Fibroblast of villous mesenchyme (primary cell): ENCODE measurements at places on chromosomes 11 and 22. TPM values are rescaled to one million over a fixed set of nuclear protein-coding genes. Genes with fewer than 3 reads are reported as not detected.
A peak's percentile ranks its signal among the peaks of the same experiment; 100 is the strongest.

DNA sequence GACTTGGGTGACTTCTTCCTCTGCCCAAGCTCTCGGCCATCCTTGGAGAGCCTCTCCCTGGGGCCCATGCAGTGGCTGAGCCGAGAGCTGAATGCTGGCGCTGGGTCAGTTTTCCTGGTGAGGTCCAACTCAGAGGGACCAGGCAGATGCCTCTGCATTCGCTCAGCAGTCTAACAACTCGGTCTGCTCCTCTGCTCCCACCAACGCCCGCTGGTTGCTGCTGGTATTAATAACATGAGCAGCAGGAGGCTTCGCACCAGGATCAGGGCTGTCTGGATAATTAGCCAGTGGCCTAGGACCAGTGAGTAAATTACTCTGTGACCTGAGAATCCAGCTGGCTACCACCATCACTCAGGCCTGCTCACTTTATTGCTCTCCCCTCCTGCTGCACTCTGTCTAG, 77.7 kb upstream of the FAM181B start:
- DNase-seq = no peak

DNA sequence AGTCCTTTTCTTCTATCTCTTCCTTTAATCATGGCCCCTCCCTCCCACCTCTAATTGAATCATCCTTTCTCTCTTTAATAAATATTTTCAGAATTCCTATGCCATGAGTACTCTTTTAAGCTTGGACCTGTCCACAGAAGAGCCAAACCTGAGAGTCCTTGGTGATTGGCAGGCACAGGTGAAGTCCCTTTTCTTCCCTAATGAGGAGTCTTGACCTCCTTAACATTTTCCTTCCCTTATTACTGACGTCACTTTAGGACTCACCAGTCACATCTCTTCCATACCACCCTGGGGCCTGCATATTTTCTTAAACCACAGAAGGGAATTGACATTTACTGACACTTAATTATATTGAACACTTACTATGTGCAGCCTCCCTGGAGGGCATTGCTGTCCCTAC, 41.0 kb upstream of the RASSF10 start:
- DNase-seq = no peak

- no peak for DNase-seq
These were observed 17.9 kb downstream of the STX3 start for GRCh38 chr11:59773083-59773440.

DNA sequence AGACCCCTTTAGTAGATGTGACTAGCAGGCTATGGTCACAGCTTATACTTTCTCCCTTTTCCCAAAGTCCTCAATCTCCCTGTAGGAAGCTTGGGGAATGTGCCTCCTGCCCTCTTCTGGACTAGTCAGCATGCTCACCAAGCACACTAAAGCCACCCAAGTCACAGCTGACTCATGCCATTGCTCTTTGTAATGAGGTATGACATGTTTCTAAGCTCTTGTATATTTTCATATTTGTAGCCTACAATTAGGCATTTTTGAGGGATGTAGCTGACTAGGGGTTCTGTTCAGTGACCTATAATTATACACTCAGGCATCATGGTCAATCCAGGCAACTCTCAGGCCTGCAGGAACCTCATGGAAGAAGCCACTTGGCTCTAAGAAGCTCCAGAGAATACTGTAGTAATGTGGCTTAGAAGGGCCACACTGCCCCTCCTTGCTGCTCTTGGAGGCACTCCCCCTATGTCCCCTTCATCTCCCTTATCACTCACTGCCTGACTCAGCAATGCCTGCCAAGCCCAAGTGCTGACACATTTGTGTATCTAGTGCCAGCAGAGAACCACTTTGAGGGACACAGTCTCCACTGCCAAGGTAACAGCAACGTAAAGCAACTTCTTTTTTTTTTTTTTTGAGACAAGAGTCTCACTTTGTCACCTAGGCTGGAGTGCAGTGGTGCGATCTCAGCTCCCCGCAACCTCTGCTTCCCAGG, 86.2 kb downstream of the RPL27A start:
- DNase-seq = peak; percentile 71

DNA sequence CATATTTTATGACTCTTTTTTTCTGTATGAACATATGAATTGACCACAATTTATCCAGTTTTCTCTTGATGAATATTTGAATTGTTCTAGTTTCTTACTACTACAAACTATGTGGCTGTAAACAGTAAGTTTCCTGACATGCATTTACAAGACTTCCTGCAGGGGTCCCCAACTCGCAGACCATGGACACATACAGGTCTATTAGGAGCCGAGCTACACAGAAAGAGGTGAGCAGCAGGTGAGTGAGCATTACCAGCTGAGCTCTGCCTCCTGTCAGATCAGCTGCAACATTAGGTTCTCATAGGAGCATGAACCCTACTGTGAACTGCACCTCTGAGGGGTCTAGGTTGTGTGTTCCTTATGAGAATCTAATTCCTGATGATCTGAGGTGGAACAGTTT, 379.4 kb downstream of the DYNC2H1 start:
- no peak for DNase-seq

MIOX gene
- total RNA-seq = 0.32 TPM in 1 of 2 replicates, not detected in the other

GRCh38 chr11:28517621-28518020, 409.4 kb downstream of the METTL15 start:
- DNase-seq = no peak

TCN1 gene
- total RNA-seq = not detected in 2 replicates

SLC1A2 gene
- 18.7 and 23.7 TPM in 2 replicates for total RNA-seq

- DNase-seq = no peak
These were observed 9.0 kb downstream of the CSNK2A3 start for GRCh38 chr11:11344045-11344444.

FREY1 gene
- total RNA-seq = 0.43 and 0.64 TPM in 2 replicates

- no peak for DNase-seq
These were observed 119.5 kb upstream of the GRIA4 start for GRCh38 chr11:105490333-105490732.

DNA sequence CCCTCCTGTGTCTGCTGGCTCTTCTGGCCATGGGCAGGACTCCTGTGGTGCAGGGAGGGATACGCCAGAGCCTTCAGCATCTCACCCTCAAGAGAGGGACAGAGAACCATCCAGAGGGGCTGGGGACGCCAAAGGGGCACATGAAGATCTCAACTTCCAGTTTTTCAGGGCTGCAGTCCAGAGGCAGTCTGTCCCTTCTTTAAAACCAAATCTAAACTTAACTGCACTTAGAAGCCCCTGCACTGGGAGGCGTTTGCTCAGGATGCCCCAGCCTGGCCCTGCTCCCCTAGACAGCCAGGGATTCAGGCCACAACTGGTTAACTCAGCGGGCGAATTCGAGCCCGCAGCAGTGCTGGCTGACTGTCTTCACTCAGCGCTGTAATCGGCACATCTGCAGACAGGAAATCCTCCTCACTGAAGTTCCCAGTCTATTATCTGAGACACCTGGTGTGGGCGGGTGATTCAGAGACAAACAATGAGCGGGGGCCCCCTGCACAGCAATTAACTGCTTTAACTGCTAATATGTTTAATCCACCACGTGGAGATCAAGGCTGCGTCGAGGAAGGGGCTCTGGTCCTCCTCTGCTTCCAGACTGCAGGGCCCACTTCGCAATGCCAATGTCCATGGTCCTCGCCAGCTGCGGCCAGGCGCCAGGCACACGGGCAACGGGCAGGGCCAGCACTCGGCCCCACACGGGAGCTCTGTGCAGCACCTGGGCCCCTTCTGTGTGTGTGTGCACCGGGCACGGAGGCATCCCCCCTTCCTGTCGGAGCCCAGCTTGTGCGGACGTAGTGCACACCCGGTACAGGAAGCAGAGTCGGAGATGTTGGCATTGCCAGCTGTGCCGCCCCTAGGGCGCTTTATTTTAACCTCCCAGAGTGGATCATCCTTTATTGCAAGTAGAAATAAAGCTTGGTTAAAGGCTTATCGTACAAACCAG, 36.9 kb upstream of the GNB1L start:
- peak; percentile 90 for DNase-seq

E2F8 gene
- total RNA-seq = 0.64 and 2.2 TPM in 2 replicates

- DNase-seq = no peak
These were observed 756 bp downstream of the CLNS1A start for GRCh38 chr11:77636731-77637344.

DNA sequence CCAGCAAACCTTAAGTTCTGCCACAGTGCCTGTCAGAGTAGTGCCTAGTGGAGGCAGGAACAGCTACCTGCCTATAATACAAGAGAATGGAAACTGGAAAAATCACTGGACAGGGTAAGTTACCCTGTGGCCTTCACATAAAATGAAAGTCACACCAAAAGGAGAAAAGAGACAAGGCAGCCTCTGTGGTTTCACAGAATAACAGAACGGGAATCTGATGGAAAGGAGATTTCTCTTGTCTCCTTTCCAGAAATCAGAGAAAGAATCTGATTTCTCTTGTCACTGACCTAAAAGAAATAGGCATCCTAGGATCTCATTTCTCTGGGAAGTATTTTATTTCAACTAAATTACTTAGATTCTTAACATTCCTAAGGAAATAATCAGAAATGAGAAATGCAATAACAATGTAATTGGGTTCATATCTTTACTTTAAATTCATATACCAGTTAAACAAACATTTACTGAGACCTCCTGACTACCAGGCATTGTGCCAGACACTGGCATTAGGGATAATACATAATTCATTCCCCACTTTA, 41.6 kb downstream of the PRCP start:
- DNase-seq = peak; percentile 34

GRCh38 chr22:38777087-38777671, 16.8 kb downstream of the DNAL4 start:
- DNase-seq = no peak

- no peak for DNase-seq
These were observed 12.1 kb downstream of the SERGEF start for GRCh38 chr11:18000760-18001159.

DNA sequence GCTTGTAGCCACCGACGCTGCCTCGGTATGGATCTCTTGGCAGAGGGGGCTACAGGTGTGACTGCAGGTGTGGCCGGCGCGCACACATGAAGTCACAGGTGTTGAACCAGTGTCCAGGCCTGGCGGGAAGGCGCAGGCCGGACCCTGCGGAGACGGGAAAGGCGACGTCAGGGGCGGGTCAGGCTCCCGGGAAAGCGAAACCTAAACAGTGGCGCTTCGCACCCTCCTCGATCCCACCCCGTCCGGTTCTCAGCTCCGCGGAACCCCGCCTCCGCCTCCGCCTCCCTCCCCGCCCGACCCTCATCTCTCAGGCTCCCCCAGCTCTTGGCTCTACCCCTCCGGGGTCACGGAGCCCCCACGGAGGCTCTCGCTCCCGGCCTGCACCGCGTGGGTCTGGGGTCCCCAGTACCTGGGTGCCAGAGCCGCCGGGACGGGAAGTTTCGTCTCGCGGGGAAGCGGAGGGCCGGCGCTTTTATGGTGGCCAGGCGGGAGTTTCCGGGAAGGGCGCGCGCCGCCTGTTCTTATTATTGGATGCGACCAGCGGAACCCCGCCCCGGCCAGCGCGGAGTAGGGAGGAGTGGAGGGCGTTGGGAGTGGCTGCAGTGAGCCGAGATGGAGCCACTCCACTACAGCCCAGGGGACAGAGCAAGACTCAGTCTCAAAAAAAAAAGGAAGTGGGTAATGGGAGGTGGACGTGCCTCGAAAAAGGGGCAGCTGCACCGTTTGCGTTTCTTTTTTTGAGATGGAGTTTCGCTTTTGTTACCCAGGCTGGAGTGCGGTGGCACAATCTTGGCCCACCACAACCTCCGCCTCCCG, at the start of gene IRF7:
Gene IRF7, minus strand, starts transcription at position 447 of the 816 bp plus-strand sequence. CDS start 586 bp downstream, outside the sequence.
- DNase-seq = peak; percentile 93

- no peak for DNase-seq
These were observed 612.2 kb downstream of the CNTN5 start for GRCh38 chr11:99632969-99633368.

- DNase-seq = no peak
These were observed 31.3 kb downstream of the ARFGAP3 start for GRCh38 chr22:42825796-42826195.

ZNF214 gene
- 2.6 and 3.2 TPM in 2 replicates for total RNA-seq
